ENCODE measurements at places on chromosomes 5 and 9.

DNA sequence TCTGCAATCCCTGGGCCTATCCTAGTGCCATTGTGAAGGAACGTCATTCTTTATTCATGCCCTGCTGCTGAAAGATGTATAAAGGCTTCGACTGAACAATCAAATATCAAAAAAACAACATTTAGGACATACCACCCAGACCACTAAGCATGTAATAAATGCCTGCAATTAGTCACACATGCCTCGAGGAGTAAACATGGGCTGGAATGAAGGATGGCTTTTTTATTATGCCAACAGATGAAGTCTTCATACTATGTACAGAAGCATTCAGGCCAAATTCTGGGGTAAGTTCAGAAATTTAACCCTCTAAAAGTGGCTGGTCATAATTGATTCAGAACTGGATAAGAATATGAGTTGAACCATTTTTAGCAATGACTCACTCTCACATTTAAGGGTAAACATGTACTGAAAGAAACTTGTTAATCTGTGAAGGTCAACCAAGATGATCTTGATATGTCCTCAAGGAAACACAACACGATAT, 38.1 kb downstream of the FAM240B start:
- DNase-seq = no peak

DNA sequence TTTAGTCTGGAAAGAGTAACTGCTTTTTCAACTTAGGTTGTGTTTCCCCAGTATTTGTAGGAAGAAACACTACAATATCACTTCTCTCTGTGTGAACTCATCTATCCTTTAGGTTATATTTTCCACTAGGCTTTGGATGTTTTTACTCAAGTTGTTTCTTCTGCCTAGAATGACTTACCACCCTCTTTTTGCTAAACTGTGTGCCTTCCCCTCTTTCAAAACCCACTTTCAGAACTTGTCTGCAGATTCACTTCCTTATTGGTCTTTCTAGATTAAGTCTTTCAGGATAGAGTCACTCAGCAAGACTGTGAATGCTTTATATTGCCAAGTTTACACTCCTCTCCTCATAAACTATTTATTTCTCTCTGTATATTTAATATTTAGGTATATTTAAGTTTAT, 14.2 kb upstream of the CAST start:
- no peak for DNase-seq

- no peak for DNase-seq
Observed at GRCh38 chr5:1471997-1472963, 27.0 kb upstream of the SLC6A3 start.

- no peak for DNase-seq
Observed at GRCh38 chr9:14653511-14653910, 39.7 kb downstream of the ZDHHC21 start.

DNA sequence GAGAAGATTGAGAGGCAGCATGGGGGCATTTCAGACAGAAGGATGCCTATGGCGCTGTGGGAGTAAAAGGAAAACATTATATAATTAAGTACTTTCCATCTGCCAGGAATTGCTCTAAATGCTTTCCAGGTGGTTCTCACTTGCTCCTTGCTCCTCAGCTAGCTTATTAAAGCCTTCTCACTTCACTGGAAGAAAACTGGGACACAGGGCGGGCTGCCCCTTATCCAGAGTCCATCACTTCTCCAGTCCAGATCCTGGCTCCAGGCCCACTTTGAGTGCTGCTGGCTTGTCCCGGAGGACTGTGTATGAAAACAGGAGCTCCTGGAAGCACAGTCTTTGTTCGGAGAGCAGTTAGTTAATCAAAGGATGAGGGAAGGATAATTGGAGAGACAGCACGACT, 409.9 kb upstream of the ADAMTS16 start:
- DNase-seq = no peak

GRCh38 chr5:7261049-7261448, 134.9 kb upstream of the ADCY2 start:
- DNase-seq = no peak

GRCh38 chr9:71744754-71745521, 23.4 kb downstream of the CEMIP2 start:
- no peak for DNase-seq

GRCh38 chr9:91555132-91555531, 131.5 kb upstream of the NFIL3 start:
- DNase-seq = no peak

- DNase-seq = no peak
Observed at GRCh38 chr5:119451561-119451960, 736 bp upstream of the HSD17B4 start.

- DNase-seq = no peak
Observed at GRCh38 chr5:174314261-174314660, 268.8 kb downstream of the NSG2 start.

- no peak for DNase-seq
Observed at GRCh38 chr9:77756449-77756848, 108.3 kb upstream of the GNA14 start.

- DNase-seq = no peak
Observed at GRCh38 chr9:2863831-2864230, 19.9 kb upstream of the PUM3 start.

GRCh38 chr9:134495881-134496412, 145.7 kb upstream of the COL5A1 start:
- no peak for DNase-seq

GRCh38 chr5:3100921-3101551, 349.6 kb upstream of the IRX2 start:
- no peak for DNase-seq

DNA sequence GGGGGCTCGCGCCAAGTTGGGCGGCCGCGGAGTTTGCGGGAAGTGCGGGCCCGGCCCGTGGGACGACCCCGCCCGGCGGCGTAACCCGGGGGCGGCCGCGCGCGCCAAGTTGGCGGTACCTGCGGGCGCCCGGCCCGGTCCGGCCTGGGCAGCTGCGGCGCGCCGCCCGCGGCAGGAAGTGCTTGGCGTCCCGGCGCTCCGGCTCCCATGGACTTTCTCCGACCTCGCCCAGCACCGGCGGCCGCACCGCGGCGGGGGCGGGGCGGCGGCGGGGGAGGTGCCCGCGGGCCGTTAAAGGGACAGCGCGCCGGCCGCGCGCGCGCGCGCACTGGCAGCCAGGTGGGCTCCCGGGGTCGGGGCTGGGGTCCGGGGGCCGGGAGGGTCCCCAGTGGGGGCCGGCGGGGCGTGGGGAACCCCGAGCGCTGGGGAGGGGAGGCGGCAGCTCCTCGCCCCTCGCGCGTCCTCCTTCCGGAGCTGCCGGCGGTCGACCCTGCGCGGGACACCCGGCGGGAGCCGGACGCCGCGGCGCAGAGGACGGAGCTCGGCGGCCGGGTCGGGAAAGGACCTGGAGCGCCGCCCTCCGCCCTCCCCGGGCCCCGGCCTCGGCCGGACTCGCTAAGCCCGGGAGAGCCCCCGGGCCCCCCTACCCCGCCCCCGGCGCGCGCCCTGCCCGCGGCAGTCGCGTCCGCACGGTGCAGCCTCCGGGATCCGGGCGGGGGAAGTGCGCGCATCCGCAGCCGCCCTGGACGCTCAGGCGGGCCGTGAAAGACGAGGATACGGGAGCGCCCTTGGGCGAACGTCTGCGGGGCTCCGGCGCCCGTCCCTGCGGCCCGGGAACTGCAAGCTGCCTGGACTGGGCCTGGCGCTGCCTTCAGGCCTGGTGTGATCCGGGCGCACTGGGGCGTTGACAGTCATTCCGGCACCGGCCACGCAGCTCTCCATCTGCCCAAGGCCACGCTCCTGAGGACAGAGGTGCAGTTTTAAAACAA, at the start of gene NACC2:
NACC2 (minus strand) TSS at position 220 of the 989 bp plus-strand sequence. CDS start 44,768 bp downstream, outside the sequence.
- peak; percentile 72 for DNase-seq

- no peak for DNase-seq
Observed at GRCh38 chr5:173662581-173663351, 46.3 kb upstream of the BOD1 start.

DNA sequence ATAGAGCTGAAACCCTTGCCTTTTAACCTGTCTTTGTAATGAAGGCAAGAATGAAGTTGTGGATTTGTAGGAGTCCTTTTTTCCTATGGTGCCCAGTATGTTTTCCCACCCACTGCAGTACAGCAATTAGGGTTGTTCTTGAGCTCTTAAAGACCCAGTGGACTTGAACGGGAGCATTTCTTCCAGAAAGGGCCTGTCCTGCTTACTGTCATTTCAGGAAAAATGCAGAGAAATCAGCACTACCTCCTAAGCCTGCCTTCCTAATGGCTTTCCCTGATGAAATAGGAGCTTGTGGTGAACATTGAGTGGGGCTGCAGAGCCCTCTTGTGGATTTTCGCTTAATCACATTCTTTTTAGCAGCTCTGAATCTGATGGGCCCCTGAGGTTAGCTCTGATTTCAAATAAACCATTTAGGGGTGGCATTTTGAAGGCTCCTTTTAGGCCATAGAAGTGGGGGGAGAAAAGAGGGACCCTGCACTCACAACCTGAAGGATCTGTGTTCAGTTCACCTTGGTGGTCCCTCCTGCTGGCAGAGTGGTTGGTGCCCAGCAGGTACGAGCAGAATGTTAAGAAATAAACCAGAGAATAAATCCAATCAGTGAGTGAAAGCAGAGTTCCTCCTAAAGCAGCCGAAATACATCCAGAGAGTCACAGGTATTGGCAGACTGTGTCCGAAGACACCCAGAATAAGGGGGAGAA, 188.0 kb upstream of the KLF9 start:
- peak; percentile 10 for DNase-seq

DNA sequence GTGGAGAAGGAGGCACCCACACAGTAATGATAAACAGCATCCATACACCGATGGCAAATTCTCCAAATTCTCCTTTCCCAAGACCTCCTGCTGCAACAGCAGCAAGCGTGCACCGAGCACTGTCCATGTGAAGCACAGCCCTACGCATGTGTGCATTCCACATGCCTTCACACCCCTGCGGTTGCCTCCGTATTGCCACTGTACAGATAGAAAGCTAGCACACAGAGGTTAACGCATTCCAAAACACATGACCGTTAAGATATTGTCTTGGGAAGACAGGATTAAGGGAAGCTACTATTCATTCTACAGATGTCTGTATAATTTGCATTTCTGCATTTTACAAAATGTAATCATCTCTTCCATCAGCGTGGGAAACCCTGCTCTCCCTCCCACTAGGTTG, 6.6 kb downstream of the FLT4 start:
- no peak for DNase-seq

DNA sequence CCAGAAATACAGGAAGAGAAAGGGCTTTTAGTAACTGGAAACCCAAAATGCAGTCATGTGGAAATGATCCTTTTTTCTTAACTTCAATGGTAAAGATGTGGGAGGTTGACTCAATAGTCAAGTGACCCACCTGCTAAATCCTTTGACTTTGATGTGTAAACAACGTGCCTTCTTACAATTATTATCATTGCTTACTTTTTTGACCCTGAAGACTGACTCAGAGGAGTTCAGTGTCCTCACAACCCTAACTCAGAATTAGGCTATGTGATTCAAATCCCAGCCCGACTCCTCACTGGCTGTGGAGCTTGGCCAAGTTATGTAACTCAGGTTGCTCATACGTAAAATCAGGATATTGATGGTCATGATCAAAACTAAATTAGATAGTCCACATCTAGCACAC, 27.9 kb downstream of the ANXA1 start:
- DNase-seq = no peak

GRCh38 chr9:38289236-38289865, 103.2 kb upstream of the ALDH1B1 start:
- no peak for DNase-seq

DNA sequence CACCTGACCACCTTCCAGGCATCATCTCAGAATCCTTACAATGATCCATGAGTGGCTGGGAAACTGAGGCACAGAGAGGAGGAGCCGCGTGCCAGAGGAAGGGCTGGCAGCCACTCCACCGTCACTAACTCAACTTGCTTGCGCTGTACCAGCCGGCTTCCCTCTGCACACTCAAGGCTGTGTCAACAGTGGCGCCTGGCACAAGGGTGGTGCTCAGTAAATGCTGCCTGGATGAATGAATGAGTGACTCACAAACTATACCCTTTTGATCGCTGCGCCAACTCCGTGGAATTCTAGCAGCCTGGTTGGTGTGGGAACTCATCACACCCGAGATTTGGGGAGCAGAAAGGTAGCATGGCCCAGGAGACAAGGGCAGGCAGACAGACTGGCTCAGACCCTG, 21.9 kb downstream of the PRRX2 start:
- DNase-seq = no peak

GRCh38 chr9:92965061-92965758, 17.9 kb downstream of the FGD3 start:
- no peak for DNase-seq

GRCh38 chr9:5767968-5768932, 64.7 kb downstream of the ERMP1 start:
- DNase-seq = no peak

GRCh38 chr5:131671994-131672655, 37.1 kb upstream of the RAPGEF6 start:
- no peak for DNase-seq

DNA sequence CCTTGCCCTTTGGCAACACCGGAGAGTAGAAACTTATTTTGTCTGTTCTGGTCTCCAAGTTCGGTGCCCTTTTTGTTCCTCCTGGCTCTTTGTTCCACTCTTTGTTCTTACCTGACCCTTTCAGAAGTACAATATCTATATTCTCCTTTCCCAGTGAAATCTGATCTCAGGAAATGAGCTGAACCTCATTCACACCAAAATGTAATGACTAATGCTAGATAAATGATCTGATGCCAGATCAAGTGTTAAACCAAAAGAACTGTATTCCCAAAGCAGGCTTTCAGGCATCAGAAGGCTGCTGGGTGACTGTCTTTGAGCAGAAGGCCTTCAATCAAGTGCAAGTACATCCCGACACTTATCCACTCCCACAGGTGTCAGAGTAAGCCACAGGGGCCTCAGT, 156.4 kb downstream of the SPOCK1 start:
- DNase-seq = no peak

DNA sequence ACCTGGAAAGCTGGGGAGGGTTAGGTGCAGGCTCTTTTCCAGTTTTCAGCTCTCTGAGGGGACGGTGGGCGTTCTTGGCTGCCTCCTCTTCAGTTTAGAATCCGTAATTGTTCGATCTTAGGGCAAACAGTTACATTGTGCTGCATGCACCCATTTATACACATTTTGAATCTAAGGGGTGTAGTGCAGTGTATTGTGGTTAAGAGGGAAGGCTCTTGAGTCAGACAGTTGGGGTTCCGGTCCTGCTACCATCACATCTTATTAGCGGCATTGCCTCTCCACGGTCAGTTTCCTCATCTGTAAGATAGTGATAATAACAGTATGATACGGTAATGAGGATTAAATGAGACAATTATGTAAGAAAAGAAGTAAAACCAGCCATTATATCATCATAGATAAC, 625 bp downstream of the EXOSC2 start:
- no peak for DNase-seq

GRCh38 chr9:36101916-36102741, 34.4 kb upstream of the GLIPR2 start:
- no peak for DNase-seq

Measured in stimulated activated effector memory CD8-positive, alpha-beta T cell treated with anti-CD3 and anti-CD28 coated beads, Interleukin-12 subunit alpha, Interleukin-12 subunit beta, amount 100 ng/mL, for 72 hours (primary cell).